ENCODE measurements at places on chromosomes 11 and 22.

DNA sequence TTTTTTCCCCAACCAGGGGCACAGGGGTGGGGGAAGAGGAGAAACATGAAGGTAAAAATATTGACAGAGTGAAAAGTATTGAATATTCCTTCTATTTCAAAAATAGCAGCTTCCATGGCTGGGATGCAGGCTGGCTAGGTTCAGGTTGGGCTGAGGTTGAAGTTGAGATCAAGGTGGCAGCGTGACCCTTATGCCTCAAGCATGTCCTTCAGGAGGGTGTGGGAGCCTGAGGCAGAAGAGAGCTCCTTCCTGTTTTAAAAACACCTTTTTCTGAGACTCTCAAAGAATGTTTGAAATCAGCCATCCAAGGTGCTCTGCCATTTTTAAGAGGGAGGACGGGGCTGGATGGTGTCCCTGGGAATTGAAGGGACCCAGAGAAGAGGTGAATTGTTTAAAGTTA lies 29.5 kb downstream of the TIMP3 start:
- DNase-seq: no peak

DNA sequence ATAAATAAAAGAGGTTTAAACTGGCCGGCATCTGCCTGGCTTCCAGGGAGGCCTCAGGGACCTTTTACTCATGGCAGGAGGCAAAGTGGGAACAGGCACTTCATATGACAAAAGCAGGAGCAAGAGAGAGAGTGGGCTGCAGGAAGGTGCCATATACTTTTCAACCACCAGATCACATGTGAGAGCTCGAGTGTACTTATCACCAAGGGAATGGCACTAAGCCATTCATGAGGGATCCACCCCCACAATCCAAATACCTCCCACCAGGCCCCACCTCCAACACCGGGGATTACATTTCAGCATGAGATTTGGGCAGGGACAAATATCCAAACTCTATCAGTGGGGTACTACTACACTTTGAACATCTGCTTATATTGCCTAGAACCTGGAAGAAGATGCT lies 126.5 kb downstream of the PARVA start:
- no peak for DNase-seq

GRCh38 chr11:121575250-121575962 lies 122.6 kb upstream of the SORL1-AS1 start:
- no peak for DNase-seq

- DNase-seq: no peak
Measured at GRCh38 chr11:63553759-63554158, 9.4 kb downstream of the PLAAT2 start.

GRCh38 chr11:13672576-13673210 lies 4.2 kb downstream of the FAR1 start:
- peak; percentile 39 for DNase-seq

DNA sequence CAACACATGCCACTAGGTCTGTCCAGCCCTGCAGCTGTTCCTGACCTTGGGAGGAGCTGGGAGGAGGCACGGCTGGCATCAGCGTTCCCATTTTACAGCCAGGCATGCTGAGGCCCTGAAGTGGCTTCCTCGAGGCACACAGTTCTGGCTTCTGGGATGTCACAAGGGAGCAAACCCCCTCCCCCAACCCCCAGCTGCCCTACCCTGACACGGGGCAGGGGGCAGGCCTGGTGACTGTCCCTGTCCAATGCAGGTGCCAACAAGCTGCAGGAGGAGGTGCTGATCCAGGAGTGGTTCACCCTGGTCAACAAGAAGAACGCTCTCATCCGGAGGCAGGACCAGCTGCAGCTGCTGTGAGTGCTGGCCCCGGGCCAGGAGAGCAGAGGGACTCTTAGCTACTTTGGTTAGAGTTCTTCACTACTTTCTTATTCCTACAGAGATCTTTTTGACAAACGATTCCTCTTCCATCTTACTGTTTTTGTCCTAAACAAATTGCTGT lies 5.3 kb downstream of the KCNK7 start:
- DNase-seq: no peak

GRCh38 chr22:45324311-45324711 lies 14.6 kb downstream of the FAM118A start:
- DNase-seq: no peak

Data from NCI-H2029 treated with DMSO at 0.1 percent for 48 hours (cell line).